NCI-H2081 treated with DMSO at 0.1 percent for 48 hours (cell line): ENCODE measurements at places on chromosomes 2 and 18.

DNA sequence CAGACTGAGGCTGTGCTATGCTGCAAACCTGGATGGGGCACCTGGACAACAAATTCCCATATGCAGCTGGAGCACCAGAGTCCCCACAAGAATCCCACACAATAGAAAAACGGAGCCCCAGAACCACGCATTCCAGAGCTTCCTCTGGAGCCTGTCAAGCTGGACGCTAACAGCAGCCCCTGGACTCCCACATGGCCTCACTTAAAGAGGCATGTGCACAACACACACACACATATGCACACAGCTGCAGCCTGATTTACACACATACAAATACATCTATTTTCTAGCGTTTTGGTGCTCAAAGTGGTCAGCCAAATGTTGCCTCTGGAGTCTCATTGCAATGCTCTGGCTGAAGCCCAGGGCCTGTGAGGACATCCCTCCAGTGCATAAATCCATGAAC is 632.7 kb upstream of the ID2 start:
- DNase-seq, result no peak

DNA sequence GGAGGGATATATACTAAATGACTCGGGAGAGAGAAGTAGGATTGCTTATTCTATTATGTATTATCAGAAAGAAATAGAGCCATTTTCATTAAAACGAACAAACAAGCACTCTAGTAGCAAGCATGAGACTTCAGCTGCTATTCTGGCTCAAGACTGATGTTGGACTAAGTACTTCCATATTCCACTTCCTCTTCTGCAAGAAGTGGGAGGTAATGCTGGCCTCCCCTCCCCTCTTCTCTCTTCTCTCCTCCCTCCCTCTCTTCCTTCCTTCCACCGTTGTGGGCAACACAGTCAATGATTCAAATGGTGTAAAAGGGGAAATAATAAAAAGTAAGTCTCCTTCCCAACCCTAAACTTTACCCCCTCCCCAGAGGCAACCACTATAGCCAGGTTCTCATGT is 62.6 kb downstream of the EMX1 start:
- no peak for DNase-seq

- DNase-seq, result no peak
Observed at GRCh38 chr18:28494151-28494550, 317.2 kb upstream of the CDH2 start.

GRCh38 chr18:28767201-28767600 is 590.3 kb upstream of the CDH2 start:
- no peak for DNase-seq

GRCh38 chr2:15943378-15944280 is 3.3 kb downstream of the MYCN start:
- DNase-seq, result no peak

DNA sequence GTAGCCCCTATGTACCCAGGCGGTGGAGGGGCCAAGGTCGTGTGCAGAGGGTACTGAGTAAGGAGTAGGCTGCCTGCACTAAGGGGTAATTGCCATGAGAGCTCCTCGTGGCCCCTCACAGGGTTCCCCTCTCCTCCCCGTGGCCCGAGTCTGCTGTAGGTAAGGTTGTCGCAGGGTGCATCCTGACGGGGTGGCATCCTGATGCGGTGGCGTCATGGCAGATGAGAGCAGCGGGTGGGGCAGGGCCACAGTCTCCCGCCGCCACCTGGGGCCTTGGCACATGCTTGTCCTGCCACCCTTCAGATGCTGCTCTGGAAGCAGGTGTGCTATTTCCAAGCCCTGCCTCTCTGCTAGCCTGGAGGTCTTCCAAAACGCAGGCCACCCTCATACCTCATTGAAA is 89.7 kb downstream of the EIPR1 start:
- no peak for DNase-seq

DNA sequence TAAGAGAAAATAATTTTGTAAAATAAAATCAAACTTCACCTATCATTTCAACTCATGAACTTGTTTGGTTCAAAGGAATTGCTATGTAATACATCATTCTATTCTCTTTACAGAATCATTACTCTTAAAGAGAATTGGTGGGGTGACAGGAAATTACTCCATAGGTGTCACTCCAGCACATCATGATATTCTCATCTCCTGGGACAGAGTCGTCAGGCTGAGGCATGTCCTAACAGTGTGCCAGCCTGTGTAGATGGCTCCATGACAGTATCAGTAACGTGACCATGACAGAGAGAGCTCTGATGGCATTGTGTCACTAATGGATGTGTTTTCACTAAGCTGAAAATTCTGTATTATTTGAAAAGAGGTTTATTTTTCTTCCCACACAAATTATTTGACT is 13.9 kb downstream of the SPATS2L start:
- no peak for DNase-seq

DNA sequence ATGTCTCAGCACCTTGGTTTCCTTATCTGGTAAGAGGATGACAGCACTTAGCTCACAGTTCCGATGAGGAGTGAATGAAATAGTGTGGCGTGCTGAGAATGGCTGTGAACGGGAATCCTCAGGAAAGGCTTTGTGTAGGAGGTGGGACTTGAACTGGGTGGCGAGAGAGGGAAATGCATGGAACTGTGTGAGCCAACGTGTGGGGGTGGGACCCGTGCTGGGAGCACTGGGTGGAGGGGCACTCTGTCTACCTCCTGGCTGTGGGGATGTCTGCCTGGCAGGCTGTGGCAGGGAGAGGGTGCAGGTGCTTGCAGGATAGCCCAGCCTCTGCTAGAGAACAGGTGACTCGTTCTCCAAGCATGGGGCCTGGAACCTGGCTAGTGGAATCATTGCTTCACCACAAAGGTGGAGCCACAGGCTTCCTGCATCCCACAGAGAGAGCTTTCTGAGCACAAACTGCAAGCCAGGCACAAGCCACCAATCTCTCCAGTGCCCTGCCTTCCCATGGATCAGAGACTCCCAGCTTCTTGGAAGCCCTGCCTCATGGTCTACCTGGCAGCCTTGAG is 145.2 kb downstream of the CELF4 start:
- no peak for DNase-seq
